ENCODE measurements at places on chromosomes 12 and 14. TPM values are rescaled to one million over a fixed set of nuclear protein-coding genes. Genes with fewer than 3 reads are reported as not detected.

DNA sequence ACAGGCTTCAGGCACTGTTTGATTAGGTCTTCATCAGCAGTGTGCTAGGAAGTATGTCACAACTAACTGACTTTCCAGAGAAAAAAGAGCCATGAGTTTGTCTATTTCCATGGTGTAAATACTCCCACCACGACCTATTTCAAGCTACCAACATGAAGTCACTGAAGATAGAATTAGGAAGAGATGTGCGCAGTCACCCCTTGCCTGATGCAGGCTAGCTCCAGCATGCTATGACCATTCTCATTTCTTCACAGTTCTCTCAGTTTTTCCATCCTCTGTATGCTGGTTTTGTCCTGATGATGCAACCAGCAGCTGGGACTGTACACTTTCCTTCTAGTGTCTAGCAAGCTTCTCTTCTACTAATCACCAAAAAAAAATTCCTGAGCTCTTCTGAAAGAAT, 191.6 kb upstream of the NUDT4 start:
- peaks cover 7% of the 10 kb centered on the region for H3K4me1 ChIP-seq
- no peak overlapping the region for H3K4me3 ChIP-seq
- DNase-seq = no peak
- no peaks in the 10 kb centered on the region for H3K27me3 ChIP-seq

FIGNL2 gene
- polyA plus RNA-seq = 0.06 TPM

POTEG gene
- polyA plus RNA-seq = not detected

GRCh38 chr14:86243158-86243557, 713.2 kb downstream of the FLRT2 start:
- H3K4me3 ChIP-seq = no peak overlapping the region
- no peak for DNase-seq
- H3K27ac ChIP-seq = no peak overlapping the region
- no peaks in the 10 kb centered on the region for H3K4me1 ChIP-seq

DNA sequence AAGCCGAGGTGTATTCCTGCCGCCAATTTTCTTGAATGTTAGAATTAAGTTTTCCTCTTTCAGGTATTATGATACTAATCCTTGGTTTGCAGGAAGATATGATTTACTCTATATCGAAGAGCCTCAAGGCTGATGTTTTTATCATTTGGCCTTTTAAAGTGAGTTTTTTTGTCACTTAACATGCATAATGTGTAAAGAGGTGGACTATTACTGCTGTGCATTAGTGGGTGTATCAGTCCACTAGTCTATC, 11.1 kb upstream of the TMPO start:
- H3K4me1 ChIP-seq = peaks cover 3% of the 10 kb centered on the region
- no peaks in the 10 kb centered on the region for H3K36me3 ChIP-seq
- peak overlapping the region; percentile 98 for H3K27ac ChIP-seq
- peak overlapping the region; percentile 90 for H3K4me3 ChIP-seq
- H3K27me3 ChIP-seq = no peaks in the 10 kb centered on the region
- no peak for DNase-seq

- no peaks in the 10 kb centered on the region for H3K4me1 ChIP-seq
- DNase-seq = peak; percentile 35
- no peak overlapping the region for H3K27ac ChIP-seq
- peaks cover 5% of the 10 kb centered on the region for H3K27me3 ChIP-seq
- H3K4me3 ChIP-seq = peak overlapping the region; percentile 70
Observed at GRCh38 chr14:89027097-89027740, 202.8 kb downstream of the TTC8 start.

DNA sequence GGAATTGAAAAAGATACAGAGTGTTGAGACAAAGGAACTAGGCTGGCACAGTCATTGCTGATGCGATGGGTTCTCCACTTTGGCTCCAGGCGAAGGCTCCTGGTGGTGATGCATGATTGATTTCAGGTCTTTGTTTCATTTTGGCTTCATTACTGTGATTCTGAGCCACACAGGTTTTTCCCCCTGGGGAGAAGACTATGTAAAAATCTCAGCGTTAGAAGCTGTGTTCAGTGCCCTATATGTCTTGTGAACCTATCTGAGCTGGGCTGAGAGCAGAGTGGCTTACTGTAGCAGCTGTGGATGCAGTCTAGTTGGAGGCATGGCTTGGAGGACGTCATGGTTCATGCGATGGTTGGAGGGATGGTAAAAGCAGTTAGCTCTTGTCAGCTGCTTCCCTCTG, 54.0 kb downstream of the GPATCH2L start:
- no peaks in the 10 kb centered on the region for H3K36me3 ChIP-seq
- no peaks in the 10 kb centered on the region for H3K27me3 ChIP-seq
- no peak for DNase-seq
- peaks cover 14% of the 10 kb centered on the region for H3K4me1 ChIP-seq
- H3K27ac ChIP-seq = no peak overlapping the region

DNA sequence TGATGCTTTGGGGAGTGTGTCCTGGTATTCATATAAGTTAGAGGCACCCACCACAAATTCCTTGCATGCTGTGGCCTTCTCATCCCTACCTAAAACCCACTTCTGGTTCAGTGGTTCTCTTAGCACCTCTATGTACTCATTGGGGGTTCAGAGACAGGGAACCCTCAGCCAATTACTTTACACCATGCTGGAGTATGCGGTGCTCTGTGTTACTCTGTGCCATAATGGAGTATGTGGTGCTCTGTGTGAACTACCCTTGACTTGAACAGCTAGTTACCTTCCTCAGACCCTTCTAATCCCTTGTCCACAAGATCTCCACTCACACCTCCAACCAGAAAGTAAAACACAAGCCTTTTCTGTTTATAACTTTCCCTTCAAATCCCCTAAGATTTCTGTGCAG, 172.5 kb upstream of the E2F7 start:
- no peaks in the 10 kb centered on the region for H3K36me3 ChIP-seq
- H3K4me1 ChIP-seq = no peaks in the 10 kb centered on the region
- DNase-seq = no peak
- H3K27me3 ChIP-seq = no peaks in the 10 kb centered on the region
- no peak overlapping the region for H3K4me3 ChIP-seq

DNA sequence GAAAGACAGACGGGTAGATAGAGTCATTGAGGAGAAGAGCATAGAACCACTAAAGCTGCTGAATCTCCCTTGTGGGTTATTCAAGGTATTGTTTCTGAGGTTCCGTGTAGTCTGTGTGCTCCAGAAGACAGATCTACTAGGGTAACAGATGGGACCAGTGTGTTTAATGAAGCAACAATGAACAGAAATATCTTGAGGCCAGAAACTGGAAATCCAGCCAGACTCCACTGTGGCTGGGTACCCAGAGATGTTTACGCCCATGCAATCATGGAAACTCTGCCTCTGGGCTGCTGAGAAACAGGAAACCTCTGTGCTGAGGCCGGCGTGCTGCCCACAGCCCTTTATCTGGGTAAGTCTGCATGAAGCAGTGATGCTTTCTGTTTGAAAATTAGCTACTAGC, 8.3 kb downstream of the PROX2 start:
- peak; percentile 59 for DNase-seq
- no peak overlapping the region for H3K4me3 ChIP-seq
- no peaks in the 10 kb centered on the region for H3K36me3 ChIP-seq
- no peaks in the 10 kb centered on the region for H3K4me1 ChIP-seq
- peaks cover 7% of the 10 kb centered on the region for H3K27me3 ChIP-seq

GRCh38 chr12:116002890-116003536, 274.5 kb downstream of the MED13L start:
- no peaks in the 10 kb centered on the region for H3K4me1 ChIP-seq
- peak; percentile 62 for DNase-seq
- no peak overlapping the region for H3K27ac ChIP-seq
- H3K36me3 ChIP-seq = peaks cover 2% of the 10 kb centered on the region

DNA sequence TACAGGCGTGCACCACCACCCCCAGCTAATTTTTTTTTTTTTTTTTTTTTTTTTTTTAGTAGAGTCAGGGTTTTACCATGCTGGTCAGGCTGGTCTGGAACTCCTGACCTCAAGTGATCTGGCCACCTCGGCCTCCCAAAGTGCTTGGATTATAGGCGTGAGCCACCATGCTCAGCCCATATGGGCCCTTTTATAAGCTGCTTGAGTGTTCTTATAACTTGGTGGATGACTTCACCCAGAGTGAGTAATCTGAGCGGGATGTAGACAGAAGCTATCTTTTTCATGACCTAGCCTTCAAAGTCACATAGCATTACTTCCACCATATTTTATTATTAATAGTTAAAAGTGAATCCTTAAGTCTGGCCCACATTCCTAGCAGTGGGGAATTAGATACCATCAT, 16.4 kb downstream of the BBOF1 start:
- no peak overlapping the region for H3K27ac ChIP-seq
- no peaks in the 10 kb centered on the region for H3K27me3 ChIP-seq
- DNase-seq = peak; percentile 29
- no peaks in the 10 kb centered on the region for H3K4me1 ChIP-seq
- no peaks in the 10 kb centered on the region for H3K36me3 ChIP-seq
- no peak overlapping the region for H3K4me3 ChIP-seq

- peak overlapping the region; percentile 34 for H3K27ac ChIP-seq
- DNase-seq = no peak
- H3K36me3 ChIP-seq = peaks cover 3% of the 10 kb centered on the region
Observed at GRCh38 chr12:53222806-53223261, 9.2 kb downstream of the RARG start.

CNTN1 gene
- 0.35 TPM for polyA plus RNA-seq

GRCh38 chr14:90726656-90727055, 89.6 kb downstream of the TTC7B start:
- no peak overlapping the region for H3K4me3 ChIP-seq
- no peaks in the 10 kb centered on the region for H3K27me3 ChIP-seq
- peak; percentile 80 for DNase-seq
- H3K36me3 ChIP-seq = no peaks in the 10 kb centered on the region
- H3K27ac ChIP-seq = no peak overlapping the region

DNA sequence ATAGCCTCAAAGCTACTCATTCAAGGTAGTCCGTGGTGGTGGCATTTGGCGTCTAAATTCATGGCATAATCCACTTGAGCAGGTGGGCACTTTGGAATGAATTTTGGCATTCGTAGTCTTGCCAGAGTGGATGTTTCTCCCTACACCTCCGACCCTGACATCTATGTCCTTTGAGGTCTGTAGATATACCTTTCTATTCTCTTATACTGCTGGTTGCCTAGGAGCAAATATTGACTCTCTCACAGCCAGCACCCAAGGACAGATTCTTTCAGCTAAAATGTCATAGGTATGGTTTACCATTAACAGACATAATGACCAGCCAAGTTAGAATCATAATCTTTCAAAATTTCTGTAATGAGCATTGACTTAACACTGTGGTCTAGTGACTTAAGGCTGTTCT, 47.4 kb upstream of the FLRT2 start:
- no peaks in the 10 kb centered on the region for H3K36me3 ChIP-seq
- H3K27ac ChIP-seq = no peak overlapping the region
- H3K4me1 ChIP-seq = no peaks in the 10 kb centered on the region
- H3K27me3 ChIP-seq = no peaks in the 10 kb centered on the region
- no peak overlapping the region for H3K4me3 ChIP-seq
- DNase-seq = no peak

GRCh38 chr12:45613296-45613695, 116.2 kb upstream of the ARID2 start:
- DNase-seq = peak; percentile 59
- H3K4me1 ChIP-seq = peaks cover 7% of the 10 kb centered on the region
- H3K4me3 ChIP-seq = no peak overlapping the region
- no peak overlapping the region for H3K27ac ChIP-seq

DNA sequence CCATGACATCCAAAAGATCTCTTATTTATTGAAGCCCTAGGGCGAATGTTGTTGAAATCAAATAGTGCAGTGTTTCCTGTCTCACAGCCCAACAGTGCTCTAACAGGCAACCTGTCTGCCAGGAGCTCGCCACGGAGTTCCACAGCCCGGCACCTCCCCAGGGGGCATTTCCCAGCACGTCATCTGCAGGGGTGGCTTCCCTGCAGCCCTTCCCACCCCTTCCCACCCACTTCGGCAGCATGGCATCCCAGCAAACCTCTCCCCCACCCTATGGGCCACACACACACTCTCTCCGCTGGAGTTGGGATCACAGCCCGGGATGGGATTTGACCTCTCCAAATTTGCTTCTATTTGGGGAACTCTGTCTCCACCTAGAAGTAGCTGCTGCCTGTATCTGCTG, 62.7 kb upstream of the C14orf180 start:
- DNase-seq = no peak
- H3K4me1 ChIP-seq = no peaks in the 10 kb centered on the region
- no peaks in the 10 kb centered on the region for H3K27me3 ChIP-seq
- no peaks in the 10 kb centered on the region for H3K36me3 ChIP-seq
- no peak overlapping the region for H3K4me3 ChIP-seq

DNA sequence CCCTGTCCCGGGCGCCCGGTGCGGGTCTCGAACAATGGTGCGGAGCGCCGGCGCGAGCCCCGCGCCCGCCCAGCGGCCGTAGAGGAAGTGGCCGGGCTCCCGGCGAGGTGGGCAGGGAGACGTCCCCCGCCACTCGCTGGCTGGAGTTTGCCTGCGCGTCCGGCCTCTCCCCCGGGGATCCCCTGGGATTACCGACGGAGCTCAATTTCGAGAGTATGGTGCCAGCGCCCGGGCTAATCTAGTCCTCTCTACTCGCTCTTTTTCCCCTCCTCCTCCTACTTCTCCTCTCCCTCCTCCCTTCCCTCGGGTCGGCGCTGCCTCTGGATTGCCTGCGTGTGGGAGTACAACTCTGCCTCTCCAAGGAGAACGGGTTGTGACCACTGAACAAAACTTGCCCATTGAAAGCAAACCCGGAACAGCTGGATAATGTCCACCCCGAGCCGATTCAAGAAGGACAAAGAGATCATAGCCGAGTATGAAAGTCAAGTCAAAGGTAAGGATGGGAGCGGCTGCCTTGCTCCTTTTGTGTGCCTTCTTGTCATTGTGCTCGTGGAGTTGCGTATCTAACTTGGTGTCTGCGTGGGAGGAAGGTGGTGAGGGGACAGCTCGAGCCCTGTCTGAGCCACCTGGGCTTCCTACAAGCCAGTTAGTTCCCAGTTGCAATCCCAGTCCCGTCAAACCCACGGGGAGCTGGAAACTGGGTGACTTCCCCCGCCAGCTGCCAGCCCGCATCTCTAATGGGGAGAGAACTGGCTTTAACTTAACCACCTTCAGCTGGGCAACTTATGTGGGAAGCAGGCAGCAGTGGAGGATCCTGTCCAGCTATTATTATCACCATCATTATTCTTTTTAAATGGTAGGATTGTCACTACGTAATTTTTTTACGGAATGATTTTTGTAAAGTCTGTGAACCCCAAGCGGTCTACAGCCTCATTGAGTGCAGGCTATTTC, at the start of gene SRGAP1:
SRGAP1 (plus strand) TSS at position 310 of the 951 bp plus-strand sequence; CDS start at position 427, 117 bp downstream.
- peaks cover 2% of the 10 kb centered on the region for H3K36me3 ChIP-seq

DNA sequence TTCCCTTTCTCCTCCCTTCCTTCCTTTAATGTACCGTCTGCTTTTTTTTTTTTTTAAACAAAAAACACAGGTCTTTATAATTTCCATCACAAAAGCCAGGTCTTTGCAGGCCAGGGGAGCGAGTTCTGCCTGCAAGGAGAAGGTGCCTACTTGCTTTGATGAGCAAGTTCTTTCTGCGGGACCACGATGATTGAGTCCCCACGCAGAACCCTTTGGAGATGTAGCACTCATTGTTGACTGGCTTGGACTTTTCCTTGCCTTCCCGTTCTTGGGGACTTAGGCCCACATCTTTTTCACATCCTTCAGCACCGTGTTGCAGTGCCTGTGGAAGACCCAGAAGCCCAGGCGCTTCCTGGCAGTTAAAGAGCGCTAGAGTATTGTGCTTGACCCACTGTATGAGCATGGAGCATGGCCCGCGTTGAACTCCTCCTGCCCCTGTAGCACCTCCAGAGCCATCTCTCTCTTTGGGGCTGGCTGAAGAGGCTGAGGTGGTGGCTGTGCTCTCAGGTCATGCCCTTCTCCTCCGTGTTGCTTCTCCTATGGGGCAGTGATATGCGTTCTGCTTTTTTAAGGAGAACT, 177.6 kb downstream of the EXOC5 start:
- H3K36me3 ChIP-seq = no peaks in the 10 kb centered on the region
- H3K27ac ChIP-seq = no peak overlapping the region
- no peak overlapping the region for H3K4me3 ChIP-seq
- DNase-seq = no peak
- H3K27me3 ChIP-seq = no peaks in the 10 kb centered on the region
